ENCODE measurements at places on chromosomes 3 and 15.

DNA sequence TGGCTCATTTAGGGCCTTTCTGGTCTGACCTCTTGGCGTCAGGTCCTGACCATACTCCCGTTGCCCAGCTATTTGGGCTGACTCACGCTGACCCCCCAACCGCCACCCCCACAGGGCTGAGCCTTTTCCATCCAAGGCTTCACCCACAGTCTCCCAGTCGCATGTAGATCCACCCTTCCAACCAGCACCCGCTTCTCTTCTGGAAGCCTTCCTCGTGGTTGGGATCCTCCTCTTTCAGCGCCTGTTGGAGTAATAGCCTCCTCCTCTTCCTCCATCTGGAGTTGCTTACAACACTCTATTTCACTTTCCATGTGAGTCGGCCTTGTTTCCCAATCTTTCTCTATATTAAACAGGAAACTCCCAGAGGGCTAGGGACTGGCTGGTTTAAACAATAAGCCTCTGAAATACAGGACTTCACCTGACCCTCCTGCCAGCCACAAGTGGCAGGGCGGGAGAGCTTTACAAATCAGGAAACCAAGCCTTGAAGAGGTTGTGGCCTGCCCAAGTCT is 2.1 kb upstream of the ALAS1 start:
- DNase-seq = no peak

GRCh38 chr15:88489321-88489720 is 21.8 kb downstream of the MRPS11 start:
- DNase-seq = no peak

DNA sequence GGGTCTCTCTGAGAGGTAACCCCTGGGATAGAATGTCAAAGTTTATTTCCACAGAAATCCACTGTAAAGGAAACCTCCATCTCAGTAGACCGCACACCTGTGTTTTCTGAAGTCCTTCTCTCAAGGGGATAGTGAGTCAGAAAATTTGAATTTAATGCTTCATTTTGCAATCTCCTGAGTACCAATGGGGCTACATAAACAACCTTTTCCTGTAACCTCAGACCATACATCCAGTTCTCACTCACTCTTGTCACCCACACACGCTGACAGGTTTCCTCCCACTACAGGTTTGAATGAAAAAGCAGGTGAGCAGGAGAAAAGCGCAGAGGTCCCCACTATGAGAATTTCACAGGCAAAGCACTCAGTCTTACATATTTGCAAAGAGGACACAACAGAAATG is 165.3 kb upstream of the MCTP2 start:
- DNase-seq = no peak

DNA sequence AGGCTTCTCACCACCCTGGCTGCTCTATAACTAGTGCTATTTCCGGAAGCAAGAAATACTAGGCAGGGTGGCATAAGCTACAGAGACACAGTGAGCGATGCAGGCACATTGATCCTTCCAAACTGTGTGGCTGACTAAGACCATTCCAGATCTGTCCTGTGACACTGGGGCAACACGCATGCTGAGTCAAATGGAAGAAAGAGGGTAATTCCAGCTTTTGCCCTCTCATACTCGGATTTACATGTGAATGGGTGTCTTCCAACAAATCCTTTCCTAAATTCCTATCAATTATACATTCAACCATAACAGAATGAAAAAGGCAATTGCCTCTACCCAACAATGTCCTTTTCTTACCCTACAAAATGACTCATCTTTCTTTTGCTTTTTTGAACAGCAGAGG is 5.1 kb downstream of the FSIP1 start:
- DNase-seq = no peak

- no peak for DNase-seq
Observed at GRCh38 chr15:52787123-52787503, 3.0 kb downstream of the ONECUT1 start.

DNA sequence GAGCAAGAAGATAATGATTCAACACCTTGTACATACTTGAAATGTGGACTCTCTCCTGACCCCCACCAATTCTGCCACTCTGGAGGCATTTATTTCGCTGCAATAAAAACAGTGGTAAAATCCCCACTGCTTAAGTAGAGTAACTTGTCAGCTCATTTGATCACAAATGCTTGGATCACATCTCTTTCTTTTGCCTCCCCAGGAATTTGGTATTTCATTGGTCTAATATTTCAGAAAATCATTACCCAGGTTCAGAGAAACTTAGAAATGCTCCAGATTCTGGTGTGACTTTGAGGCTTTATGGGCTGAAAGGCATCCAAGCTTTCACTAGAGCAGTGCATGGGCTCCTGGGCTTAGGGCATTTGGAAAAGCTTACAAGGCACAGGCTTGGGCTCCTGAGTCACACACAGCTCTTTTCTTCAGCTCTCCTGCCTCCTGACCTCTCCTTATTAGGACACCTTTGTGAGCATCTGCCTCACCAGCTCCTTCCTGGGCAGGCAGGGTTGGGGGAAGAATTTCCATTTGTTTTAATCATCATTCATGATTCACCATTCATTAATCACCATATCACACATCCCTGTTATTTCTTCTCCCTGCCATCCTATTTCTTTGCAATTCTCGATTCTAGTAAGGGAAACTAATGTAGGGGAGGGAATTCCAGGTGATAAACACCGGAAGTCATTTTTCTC is 22.5 kb downstream of the CDCP1 start:
- DNase-seq = no peak

DNA sequence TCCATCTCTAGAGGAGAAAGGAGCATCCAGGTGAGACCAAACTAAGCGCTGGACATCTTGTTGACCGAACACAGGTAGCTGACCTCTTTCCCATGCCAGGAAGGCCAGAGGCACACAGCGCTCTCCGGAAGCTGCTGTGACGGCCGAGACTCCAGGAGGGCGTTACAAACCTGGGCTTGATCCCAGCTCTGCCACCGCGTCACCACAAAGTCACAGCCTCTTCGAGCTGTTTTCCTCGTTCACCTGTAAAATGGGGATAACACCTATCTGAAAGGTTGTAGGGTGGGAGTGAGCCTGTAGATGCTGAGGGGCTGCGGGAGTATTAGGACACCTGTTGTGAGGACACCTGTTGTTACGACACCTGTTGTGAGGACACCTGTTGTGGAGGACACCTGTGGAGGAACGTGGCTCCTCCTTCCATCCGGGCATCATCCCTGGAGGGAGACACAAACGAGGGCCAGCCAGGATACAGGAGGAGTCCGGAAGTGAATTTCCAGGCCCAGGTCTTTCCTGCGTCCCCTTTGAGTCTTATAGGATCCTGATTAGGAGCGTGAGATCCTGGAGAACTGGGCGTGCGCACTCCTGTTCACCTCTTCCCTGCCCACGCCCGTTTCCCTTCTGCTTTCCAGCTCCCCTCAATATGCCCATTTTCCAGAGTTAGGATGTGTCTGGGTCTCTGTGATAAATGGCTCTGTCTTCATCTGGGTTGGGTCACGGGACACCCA is 2.3 kb upstream of the MUC4 start:
- DNase-seq = no peak

GRCh38 chr3:13186435-13186815 is 113.2 kb upstream of the IQSEC1 start:
- no peak for DNase-seq

DNA sequence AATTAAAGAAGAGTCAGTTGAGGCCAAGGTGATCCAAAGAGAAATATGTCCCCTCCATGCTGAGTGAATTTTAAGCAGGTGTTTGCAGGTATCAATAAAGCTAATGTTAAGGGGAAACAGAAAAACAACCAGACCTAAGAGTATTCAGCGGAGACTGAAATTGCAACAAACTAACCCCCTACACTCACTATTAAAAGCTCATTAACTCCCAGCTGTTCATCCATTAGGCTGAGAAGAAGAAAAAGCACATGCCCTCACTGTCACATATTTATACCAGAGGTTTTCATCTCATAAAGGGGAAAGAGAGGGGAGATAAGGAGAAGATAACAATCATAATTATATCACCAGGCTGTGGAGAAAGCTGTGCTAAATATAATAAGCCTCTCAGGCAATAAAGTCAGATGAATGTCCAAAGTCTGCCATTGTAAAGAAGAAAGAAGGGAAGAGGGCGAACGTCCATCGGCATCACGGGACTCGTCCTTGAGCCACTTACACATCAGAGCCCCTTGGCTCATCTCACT is 145.2 kb downstream of the TAFA4 start:
- no peak for DNase-seq

- DNase-seq = no peak
Observed at GRCh38 chr3:150736316-150736719, 26.7 kb downstream of the SIAH2 start.

GRCh38 chr3:99419116-99419515 is 219.3 kb upstream of the COL8A1 start:
- DNase-seq = no peak

- DNase-seq = no peak
Observed at GRCh38 chr15:91282486-91282885, 182.4 kb downstream of the SV2B start.

DNA sequence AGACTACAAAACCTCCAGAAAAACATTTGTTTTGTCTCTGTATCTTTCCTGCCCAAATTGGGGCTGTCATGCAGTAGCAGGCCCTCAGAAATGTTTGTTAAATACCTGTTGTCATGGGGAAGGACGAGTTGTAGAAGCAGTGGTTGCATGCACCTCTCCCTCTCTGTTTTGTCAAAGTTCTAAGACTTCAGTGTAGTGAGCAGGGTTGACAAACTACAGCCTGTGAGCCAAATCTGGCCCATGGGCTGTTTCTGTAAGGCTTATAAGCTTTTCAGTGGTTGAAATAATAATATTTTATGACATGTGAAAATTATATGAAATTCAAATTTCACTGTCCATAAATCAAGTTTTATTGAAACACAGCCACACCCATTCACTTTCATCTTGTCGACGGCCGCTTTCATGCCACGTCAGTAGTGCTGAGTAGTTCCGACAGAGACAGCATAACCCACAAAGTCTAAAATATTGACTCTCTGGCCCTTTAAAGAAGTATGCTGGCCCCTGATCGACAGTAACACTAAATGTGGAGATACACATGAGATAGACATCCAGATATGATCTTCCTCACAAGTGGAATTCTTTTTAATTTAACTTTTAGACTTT is 102.9 kb downstream of the PDZRN3 start:
- DNase-seq = no peak

DNA sequence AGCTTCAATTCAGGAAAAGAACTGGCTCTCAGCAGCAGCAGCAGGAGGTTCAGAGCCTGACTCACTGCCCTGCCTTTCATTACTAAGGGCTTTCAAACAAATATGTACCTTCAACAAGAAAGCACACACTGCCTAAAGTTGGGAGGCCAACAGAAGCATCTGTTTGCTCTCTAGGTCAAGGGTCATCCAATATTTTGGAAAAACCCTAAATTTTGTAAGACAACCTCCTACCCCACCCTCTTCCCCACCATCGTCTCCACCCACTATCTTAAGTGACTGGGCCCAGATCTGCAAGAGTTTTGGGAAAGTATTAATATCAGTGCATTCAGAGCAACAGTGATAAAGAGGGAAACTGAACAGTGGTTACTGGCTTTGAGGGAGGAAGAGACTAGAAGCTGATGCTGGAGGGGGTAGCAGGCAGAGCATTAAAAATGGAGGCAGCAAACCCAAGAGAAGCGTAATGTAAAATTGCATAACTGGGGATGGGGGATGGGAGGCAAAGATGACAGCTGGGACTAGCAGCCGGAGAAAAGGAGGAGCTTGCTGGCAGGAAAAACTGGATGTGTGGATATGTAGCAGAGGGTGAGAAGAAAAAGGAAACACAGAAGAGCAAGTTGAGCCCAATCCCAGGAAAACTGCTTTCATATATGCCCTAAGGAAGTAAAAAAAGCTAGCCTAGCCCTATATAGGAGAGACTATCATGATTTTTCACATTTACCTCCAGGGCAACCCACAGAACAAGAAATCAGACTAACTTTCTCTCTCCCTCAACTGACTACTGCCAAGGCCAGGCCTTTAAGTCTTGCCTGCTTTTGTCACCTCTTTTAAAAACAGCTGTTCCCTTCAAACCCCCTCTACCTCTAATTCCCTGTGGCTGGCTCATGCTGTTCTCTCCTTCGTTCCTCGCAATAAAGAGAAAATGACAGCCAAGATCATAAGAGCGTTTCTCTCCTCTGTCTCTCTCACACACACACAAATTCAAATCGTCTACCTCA is 31.4 kb downstream of the NPTN start:
- no peak for DNase-seq

GRCh38 chr3:58620421-58620820 is 43.2 kb upstream of the FAM107A start:
- DNase-seq = no peak

- DNase-seq = no peak
Observed at GRCh38 chr3:129393271-129393670, 35.2 kb downstream of the EFCAB12 start.

DNA sequence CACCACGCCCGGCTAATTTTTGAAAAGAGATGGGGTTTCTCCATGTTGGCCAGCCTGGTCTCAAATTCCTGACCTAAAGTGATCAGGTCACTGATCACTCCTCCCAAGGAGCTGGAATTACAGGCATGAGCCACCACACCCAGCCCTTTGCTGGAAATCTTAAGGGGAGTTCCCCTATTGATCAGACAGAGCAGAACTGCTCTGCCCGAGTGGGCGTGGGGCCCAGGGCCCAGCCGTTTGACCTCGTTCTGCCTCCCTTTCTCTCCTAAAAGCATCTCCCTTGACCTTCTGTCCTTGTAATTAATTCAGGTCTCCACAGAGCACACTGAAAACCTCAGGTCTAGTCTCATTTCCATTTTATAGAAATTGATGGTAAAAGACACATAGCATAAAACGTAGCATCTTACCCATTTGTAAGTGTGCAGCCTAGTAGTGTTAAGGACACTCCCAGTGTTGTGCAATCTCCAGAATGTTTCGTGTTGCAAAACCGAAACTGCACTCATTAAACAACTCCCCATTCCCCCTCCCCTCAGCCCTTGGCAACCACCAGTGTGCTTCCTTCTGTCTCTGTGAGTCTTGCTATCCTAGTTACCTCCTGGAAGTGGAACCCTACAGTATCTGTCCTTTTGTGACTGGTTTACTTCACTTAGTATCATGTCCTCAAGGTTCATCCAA is 89.3 kb downstream of the SLCO3A1 start:
- DNase-seq = peak; percentile 25

GRCh38 chr15:96348112-96349027 is 17.9 kb downstream of the NR2F2 start:
- DNase-seq = no peak

Measured in stimulated activated CD4-positive, alpha-beta T cell treated with anti-CD3 and anti-CD28 coated beads, Interleukin-12 subunit alpha, Interleukin-12 subunit beta, amount 100 ng/mL, for 48 hours (primary cell).